ENCODE measurements at places on chromosomes 3 and 15. TPM values are rescaled to one million over a fixed set of nuclear protein-coding genes. Genes with fewer than 3 reads are reported as not detected.

The CCR5 gene
- total RNA-seq, result 1.2 TPM

The PEX5L gene
- total RNA-seq, result 0.28 TPM

The VEPH1 gene
- 0.71 TPM for total RNA-seq

The CILP gene
- total RNA-seq, result 26.7 TPM

DNA sequence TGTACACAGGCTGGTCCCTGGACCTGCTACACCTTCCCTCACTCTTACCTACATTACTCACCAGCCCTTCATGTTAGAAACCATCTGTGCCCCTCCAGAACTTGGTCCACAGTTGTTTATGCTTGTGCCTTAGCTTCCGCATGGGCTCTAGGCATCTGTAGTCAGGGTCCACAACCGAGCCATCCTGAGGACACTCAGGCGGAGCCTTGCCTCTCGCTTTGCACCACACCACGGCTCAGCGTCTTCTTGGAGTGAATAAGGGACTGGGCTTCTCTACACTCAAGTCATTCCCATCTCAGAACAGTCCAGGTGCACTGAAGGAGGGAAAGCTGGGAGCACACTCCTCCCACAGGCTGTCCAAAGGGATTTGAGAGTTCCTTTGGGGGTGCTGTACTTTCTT is 97.8 kb downstream of the HMG20A start:
- H3K4me3 ChIP-seq, result no peak overlapping the region
- no peaks in the 10 kb centered on the region for H3K4me1 ChIP-seq
- H3K36me3 ChIP-seq, result no peaks in the 10 kb centered on the region
- H3K27ac ChIP-seq, result no peak overlapping the region

- no peak overlapping the region for H3K4me3 ChIP-seq
- H3K36me3 ChIP-seq, result no peaks in the 10 kb centered on the region
- peaks cover 6% of the 10 kb centered on the region for H3K4me1 ChIP-seq
- no peaks in the 10 kb centered on the region for H3K27me3 ChIP-seq
- H3K27ac ChIP-seq, result no peak overlapping the region
These were observed 461.5 kb upstream of the NR2F2 start for GRCh38 chr15:95868970-95869369.

DNA sequence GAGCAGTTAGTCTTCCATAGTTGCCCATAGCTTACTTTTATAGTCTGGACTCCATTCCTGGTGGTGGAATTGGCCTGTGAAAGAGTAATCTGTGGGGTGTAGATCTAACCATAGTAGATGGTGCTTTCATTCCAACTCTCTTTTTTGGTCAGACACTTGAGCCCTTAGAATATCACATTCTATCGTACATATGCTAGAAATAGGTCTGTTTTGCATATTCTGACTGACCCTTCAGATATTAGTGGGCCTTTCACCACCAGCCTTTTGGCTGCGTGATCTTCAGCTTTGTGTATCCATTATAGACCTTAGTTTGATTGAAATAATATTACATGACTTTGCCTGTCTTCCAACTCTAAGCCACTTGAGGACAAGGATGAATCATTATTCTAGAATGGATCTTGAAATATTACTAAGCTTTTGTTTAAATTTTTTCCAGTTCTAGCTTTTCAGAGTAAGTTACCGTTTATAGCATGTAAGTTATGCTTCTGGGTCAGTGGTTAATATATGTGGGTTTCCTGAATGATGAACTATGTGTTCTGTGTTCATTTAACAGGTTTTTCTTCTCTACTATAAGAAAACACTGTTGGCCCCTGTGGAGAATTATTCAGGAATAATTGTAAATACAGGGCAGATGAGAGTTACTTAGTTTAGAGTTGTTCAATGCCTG is 8.7 kb downstream of the RAB7A start:
- no peak for DNase-seq
- peaks cover 58% of the 10 kb centered on the region for H3K4me1 ChIP-seq
- no peaks in the 10 kb centered on the region for H3K36me3 ChIP-seq

DNA sequence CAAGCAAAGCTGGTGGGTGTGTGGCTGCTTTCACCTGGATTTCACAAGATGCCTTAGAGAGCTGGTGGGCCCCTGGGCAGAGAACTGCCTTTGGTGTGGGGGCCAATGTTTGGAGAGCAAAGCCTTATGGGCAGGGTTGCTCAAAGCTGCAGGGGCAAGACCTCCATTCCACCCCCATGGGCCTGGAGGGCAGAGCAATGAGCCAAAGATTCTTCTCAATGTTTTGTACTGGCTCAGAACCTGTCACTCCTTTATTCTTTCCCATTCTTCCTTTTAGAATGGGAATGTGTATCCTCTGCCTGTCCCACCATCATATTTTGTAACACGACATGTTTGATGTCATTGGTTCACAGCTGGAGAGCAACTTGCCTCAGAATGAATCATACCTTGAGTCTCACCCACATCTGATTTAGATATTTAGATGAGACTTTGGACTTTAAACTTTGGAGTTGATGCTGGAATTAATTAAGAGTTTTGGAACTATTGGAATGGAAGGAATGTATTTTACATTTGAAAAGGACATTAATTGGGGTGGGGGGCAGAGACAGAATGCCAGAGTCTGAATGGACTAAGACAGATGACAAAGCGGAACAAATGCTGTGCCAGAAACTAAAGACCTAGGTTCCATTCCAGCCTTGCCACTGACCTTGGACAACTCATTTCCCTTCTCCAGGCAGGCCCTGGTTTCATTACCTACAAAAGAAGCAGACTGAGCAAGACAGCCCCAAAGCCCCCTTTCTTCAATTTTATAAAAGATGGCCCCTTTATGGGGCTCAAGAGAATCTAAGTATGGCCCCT is 72.9 kb downstream of the DAPK2 start:
- no peak overlapping the region for H3K27ac ChIP-seq
- DNase-seq, result no peak
- no peaks in the 10 kb centered on the region for H3K4me1 ChIP-seq
- no peaks in the 10 kb centered on the region for H3K36me3 ChIP-seq
- no peaks in the 10 kb centered on the region for H3K27me3 ChIP-seq
- H3K4me3 ChIP-seq, result no peak overlapping the region

DNA sequence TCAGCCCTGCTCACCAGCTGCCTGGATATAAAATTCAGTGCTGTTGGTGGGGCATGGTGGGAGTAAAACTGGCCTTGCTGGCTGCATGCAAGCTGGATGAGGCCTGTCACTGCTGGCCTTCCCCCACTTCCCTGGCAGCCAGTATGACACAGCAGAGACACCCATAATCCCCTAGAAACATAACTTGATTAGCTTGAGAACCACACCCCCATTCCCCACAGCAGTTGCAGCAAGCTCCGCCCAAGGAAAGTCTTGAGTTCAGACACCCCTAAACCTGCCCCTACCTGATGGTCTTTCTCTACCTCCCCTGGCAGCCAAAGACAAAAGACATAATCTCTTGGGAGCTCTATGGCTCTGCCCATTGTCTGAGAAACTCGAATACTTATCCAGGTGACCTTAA is 405.1 kb upstream of the NECTIN3 start:
- no peaks in the 10 kb centered on the region for H3K36me3 ChIP-seq
- no peaks in the 10 kb centered on the region for H3K4me1 ChIP-seq
- no peak overlapping the region for H3K27ac ChIP-seq
- DNase-seq, result no peak

DNA sequence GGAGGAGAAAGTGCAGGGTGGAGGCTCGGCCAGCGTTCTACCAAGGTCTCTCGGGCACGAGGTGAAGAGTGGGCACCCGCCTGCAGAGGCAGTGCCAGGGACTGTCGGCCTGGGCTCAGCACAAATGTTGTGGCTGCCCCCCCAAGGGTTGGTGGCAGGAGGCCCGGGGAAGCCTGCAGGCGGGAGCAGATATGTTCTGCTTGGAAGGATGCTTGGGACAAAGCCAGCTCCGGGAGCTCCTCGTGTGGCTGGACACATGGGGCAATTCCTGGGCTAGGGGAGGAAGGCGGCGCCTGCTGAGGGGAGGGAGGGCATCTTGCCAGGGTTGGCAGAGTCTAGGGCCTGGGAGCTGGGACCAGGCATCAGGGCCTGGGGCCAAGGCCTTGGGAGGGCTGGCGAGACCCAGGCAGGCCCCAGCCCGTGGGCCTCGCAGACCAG is 30.4 kb upstream of the FBLN2 start:
- DNase-seq, result peak; percentile 86
- no peak overlapping the region for H3K27ac ChIP-seq
- no peak overlapping the region for H3K4me3 ChIP-seq

DNA sequence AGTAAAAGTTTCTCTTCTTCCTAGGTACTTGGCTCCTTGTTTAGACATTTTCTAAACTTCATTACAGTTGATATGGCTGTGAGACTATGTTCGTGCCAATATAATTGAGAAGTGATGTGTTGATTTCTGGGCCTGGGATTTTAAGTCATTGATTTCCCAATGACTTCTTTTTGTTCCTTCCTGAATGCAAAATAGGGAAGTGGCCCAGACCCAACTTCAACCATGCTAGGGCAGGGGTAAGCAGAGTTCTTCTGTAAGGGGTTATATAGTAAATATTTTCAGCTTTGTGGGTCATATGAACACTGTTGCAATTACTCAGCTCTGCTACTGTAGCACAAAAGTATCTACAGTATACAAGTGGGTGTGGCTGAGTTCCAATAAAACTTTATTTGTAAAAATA is 320.1 kb upstream of the WNT5A start:
- no peak overlapping the region for H3K4me3 ChIP-seq
- H3K4me1 ChIP-seq, result no peaks in the 10 kb centered on the region
- H3K27ac ChIP-seq, result no peak overlapping the region
- H3K36me3 ChIP-seq, result no peaks in the 10 kb centered on the region
- no peak for DNase-seq

DNA sequence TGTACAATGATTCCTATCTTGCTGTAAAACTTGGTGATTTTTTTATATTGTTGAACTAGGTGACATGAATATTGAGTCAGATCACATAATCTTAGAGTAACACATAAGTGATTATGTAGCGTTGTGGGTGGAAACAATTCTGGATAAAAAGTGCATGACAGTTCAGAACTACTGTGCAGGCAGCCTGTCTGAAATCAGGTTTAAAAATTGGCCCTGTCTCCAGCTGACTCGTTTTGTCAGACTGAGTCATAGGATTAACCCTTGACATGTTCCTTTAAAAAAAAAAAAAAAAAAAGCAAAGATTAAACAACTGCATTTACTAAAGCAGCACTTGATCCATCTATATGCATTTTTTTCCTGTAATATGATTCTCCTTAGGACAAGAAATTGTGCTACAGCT is 160.0 kb upstream of the CGNL1 start:
- H3K4me1 ChIP-seq, result peaks cover 31% of the 10 kb centered on the region
- no peaks in the 10 kb centered on the region for H3K36me3 ChIP-seq

GRCh38 chr15:72065801-72066200 is 52.1 kb downstream of the MYO9A start:
- no peak overlapping the region for H3K27ac ChIP-seq
- no peaks in the 10 kb centered on the region for H3K27me3 ChIP-seq
- no peaks in the 10 kb centered on the region for H3K4me1 ChIP-seq
- DNase-seq, result no peak
- no peak overlapping the region for H3K4me3 ChIP-seq

- H3K27ac ChIP-seq, result no peak overlapping the region
- H3K4me1 ChIP-seq, result no peaks in the 10 kb centered on the region
- no peak for DNase-seq
- H3K36me3 ChIP-seq, result no peaks in the 10 kb centered on the region
- no peaks in the 10 kb centered on the region for H3K27me3 ChIP-seq
These were observed 197.2 kb upstream of the CTNNB1 start for GRCh38 chr3:41002104-41002503.

GRCh38 chr3:105965384-105965783 is 96.6 kb upstream of the CBLB start:
- H3K27me3 ChIP-seq, result no peaks in the 10 kb centered on the region
- no peak overlapping the region for H3K4me3 ChIP-seq
- no peak for DNase-seq
- H3K36me3 ChIP-seq, result no peaks in the 10 kb centered on the region

DNA sequence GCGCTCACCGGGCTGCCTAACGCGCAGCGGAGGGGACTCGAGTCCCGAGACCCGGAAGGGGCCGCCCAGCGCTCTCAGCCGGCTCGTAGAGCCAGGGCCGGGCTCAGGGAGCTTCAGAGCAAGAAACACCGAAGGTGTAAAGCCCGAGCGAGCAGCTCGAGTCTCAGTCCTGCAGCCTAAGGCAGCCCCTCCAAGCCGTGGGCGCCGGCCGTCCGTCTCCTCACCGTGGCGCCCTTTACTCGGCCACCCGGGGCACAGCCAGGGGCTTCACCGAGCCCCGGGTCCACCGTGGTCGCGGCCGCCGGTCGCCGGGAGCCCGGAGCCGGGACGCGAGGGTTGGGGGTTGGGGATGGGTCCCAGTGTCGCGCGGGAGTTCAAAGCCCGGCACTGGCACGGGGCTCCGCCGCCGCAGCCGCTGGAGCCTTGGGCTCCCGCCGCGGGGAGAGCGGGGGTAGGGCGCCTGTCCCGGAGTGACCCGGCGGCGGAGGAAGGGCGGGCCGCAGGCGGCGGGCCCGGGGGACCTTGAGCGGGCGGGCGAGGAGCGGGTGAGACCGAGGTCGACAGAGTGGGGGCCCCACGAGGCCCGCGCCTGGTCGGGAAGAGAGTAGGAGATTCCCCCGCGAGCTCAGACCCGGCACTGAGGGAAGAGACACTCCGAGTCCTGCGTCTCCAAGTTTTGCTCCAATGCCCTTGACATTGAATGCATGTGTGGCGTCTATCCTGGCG is 26.9 kb upstream of the THRB start:
- H3K4me3 ChIP-seq, result peak overlapping the region; percentile 81
- peak overlapping the region; percentile 92 for H3K27ac ChIP-seq
- no peaks in the 10 kb centered on the region for H3K27me3 ChIP-seq
- no peaks in the 10 kb centered on the region for H3K36me3 ChIP-seq
- peaks cover 22% of the 10 kb centered on the region for H3K4me1 ChIP-seq
- peak; percentile 80 for DNase-seq

DNA sequence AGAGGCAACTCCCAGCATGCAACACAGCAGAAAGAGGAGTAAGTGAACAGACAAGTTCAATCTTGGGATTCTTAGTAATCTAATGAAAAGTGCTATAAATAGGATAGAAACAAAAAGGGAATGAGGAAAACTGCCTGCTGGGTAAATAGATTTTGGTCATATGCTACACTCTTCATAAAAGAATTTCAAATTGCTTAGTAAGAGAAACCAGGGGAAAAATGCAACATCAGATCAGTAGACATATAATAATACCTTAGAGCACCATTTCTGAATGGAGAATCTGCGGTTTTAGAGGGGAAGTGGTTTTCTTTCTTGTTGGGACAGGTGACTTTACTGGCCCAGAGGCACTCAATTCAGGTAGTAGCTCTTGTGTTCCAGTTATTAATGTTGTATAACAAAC is 13.4 kb upstream of the TBC1D5 start:
- H3K36me3 ChIP-seq, result no peaks in the 10 kb centered on the region
- no peaks in the 10 kb centered on the region for H3K27me3 ChIP-seq
- no peaks in the 10 kb centered on the region for H3K4me1 ChIP-seq
- H3K4me3 ChIP-seq, result no peak overlapping the region

DNA sequence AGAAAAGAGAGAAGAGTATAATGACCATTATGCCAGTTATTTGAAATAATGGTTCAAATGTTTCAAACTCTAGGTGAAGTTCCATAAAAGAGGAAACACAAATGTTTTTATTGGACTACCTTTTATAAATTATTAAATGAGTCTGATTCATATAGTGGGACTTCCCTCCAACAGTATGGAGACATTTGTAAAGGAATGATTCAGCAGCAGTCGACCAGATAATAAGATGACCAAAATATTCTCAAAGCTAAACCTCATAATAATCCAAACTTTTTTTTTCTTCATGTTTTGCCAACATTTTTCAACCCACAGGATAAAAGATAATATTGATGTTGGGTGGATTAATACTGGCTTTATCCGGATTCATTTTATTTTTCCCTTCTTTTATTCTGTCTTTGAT is 18.8 kb downstream of the TIPARP start:
- no peaks in the 10 kb centered on the region for H3K27me3 ChIP-seq
- no peaks in the 10 kb centered on the region for H3K4me1 ChIP-seq

GRCh38 chr15:41949401-41950126 is 22.8 kb downstream of the EHD4 start:
- H3K4me1 ChIP-seq, result peaks cover 27% of the 10 kb centered on the region
- no peaks in the 10 kb centered on the region for H3K36me3 ChIP-seq
- DNase-seq, result no peak
- H3K27ac ChIP-seq, result no peak overlapping the region
- no peaks in the 10 kb centered on the region for H3K27me3 ChIP-seq
